ENCODE measurements at places on chromosomes 5 and 9.

GRCh38 chr9:100990605-100991381 lies 37.7 kb upstream of the PLPPR1 start:
- DNase-seq: no peak

DNA sequence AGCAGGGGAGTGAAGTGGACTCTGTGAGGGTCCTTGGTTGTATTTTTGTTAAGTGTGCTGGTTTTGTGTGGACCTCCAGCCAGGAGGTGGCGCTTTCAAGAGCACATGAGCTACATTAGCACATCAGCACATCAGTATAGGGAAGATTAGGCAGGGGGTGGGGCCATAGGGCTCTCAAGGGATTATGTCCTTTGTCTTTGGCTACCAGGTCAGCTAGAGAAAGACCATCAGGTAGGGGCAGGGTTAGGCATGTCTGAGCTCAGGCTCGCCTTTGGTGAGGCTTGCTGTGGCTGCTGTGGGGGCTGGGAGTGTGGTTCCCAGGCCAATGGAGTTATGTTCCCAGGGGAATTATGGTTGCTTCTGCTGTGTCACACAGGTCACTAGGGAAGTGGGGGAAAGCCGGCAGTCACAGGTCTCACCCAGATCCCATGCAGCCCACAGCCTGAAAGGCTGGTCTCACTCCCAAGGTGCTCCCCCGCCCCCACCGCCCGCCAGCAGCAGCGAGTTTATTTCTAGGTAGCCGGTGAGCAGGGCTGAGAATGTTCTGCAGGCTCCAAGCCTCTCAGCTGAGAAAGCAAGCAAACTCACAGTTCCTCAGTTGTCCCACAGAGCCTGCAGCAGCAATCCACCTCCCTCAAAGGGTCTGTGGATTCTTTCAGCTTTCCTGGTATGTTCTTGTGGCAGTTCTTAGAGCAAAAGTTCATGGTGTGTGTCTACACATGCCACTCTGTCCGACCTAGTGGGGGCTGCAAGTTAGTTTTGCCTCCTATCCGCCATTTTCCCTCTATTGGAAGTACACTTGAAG lies 13.7 kb downstream of the OR1J1 start:
- DNase-seq: no peak

DNA sequence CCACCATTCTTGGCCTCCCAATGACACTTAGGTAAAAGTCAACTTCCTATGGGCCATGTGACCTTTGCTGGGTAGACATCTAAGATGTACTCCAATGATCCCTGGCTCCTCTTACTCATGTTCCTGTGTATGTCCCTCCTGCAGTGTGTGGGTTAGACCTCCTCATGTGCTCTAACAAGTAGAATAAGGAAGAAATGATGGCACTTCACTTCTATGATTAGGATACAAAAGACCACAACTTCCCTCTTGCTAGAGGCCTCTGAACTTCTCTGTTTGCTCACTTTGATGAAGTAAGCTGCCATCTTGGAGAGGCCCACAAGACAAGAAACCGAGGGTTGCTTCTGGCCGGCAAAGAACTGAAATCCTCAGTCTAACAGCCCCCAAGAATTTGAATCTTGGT lies 131.8 kb downstream of the TAF11L14 start:
- no peak for DNase-seq

DNA sequence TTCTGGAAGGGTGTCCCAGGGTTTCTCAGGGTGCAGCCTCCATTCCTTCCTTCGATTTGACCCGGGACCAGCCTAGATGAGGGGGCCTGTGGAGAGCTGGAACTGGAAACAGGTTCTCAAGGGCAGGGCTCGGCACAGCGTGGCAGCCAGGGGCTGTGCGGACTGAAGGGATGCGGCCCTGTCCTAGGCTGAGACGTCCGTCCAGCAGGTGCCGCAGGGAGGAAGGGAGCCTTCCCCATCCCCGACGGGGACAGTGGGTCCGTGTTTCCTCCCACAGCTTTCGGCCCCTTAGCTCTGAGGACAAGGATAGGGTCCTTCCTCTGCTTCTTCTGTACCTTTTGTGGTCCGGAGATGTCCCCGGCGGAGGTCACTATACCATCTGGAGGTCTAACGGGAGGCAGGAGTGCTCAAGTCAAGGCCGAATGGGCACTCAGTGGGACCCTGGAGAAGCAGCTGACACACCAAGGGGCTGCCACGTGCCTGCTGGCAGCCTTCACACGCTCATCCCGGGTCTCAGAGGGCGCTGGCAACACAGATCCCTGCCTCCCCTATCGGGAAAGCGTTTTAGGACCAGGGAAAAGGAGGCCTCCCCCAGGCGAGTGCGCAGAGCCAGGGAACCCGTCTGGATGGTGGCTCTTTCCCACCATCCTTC lies 49.9 kb downstream of the USP20 start:
- no peak for DNase-seq

Measured in activated CD4-positive, alpha-beta T cell treated with anti-CD3 and anti-CD28 coated beads, Interleukin-2, amount 50 U/mL, for 4 hours (primary cell).